MCF 10A (cell line): ENCODE measurements at places on chromosomes 11 and 22.
A peak's percentile ranks its signal among the peaks of the same experiment; 100 is the strongest.

- no peak for DNase-seq
Measured at GRCh38 chr11:33725496-33725895, 10.7 kb downstream of the CD59 start.

DNA sequence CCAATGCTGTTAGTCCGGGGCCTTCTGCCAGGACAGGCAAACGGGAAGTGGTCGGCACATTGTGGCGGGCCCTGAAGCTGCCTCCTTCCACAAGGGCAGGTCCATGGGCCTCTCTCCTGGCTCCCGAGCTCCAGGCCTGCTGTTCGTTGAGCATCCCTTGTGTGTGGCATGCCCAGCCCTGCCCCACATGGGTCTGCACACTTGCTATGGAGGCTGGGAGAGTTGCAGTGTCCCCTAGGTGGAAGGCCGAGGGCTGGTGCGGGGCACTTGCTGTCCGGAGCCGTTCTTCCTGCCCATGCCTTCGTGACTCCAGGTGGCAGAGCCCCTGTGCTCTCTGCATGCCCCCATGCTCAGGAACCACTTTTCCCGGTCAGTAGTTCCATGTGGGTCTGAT, 26.0 kb upstream of the DGCR8 start:
- DNase-seq = no peak

- DNase-seq = peak; percentile 66
Measured at GRCh38 chr22:27170491-27170890, 513.1 kb downstream of the MIAT start.

GRCh38 chr11:57546869-57547475, 9.6 kb downstream of the SMTNL1 start:
- peak; percentile 26 for DNase-seq
